ENCODE measurements at places on chromosomes 2 and 18.

DNA sequence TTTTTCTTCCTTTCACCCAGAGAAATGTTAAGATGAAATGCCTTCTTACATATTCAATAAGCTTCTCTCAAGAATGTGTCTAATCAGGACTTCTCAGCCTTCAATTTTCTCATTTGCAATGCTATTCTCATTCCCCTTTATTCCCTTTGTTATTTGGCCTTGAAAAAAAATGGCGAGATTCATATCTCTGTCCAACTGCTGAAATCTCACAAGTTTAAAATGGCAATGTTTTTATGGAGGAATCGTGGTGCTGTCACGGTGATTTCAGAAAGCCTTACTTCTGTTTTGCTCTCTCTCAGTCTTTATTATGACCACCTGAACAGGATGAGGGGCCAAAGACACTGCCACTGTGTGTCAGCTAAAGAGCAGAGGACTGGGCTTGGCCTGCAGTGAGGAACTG, 928.5 kb downstream of the DCC start:
- DNase-seq, result no peak

- peak; percentile 68 for DNase-seq
Observed at GRCh38 chr2:26346454-26347053, at the start of gene ADGRF3. ADGRF3 (minus strand) TSS chr2:26346789; CDS start chr2:26346234, 555 bp downstream.

DNA sequence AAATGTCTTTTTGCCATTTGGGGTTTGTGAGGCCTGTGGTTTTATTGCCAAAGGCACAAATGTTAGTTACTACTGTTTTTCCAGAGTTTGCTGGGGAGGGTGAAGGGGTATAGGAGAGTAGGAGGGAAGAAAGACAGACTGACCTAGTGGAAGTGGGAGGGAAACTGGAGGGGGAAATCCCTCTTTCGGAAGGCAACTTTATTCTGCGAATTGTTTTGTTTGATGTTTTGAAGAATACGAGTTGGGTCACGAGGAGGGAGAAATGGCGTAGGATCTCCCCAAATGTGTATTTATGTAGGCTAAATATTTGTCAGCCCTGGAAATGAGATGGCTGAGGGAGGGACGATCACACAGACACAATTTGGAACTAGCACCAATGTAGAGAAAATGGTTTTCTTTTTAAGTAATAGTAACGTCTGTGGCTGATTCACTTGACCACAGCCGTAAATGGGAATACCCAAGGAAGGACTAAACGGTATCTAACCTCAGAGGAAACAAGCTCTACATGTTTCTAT, 172.3 kb downstream of the ICOS start:
- no peak for DNase-seq

GRCh38 chr2:49845021-49845420, 690.7 kb upstream of the FSHR start:
- no peak for DNase-seq

DNA sequence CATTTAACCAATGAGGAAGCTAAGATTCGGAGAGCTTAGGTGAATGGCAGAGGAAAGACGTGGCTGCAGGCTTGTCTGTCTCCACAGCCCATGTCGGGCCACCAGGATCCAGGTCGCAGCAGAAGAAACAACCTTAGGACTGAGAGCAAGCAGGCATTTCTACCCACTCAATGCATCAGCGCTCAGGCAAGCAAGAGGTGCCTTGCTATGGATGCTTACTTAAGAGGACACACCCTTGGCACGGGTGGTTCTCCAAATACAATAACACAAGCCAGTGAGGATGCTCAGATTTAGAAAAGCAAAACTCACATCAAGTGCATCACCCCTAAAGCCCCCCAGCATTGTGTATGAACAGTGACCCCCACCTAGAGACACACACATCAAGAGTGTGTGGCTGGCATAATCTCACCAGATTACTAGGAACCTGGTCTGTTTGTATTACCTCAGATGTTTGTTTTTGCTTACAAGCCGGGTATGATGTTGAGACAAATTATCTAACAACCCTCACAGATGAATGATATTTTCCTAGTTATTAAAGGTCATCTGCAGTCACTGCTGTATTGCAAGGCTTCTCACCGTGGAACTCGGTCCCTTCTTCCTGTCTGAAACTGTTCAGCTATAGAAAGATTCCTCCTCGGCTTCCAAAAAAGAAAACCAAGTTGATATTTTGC, 34.2 kb upstream of the NPAS2 start:
- no peak for DNase-seq

- DNase-seq, result no peak
Observed at GRCh38 chr2:218754201-218754600, 27.7 kb upstream of the CYP27A1 start.

- DNase-seq, result no peak
Observed at GRCh38 chr2:135023886-135024485, 23.3 kb downstream of the MAP3K19 start.

DNA sequence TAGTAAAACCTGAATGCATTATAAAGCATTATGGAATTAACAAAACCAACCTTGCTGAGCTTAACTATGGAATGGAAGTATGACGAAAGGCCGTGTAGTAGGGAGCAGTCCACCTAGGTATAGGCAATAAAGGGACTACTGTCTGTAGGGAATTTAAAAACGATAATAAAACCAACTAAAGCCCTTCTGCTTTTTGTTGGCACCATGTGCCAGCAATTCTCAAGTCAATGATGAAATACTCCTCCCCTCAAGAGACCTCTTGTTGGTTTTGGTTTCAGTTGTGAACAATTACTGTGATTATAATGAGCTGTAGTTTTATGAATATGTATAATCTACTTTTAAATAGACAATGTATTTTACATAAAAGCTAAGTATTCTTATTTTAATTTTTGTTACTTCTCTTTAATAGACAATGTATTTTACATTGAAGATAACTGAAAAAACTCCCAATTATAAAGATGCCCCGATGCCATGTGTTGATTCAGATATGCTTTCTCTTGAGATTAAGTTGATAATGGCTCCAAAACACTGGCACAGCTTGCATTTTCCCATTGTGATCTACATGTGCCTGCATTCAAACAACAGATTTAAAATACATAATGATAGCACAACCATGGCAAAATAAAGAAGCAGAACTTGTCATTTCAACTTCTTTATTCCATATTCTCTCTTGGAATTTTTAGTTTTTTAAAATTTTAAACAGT, 55.5 kb upstream of the ZDBF2 start:
- no peak for DNase-seq

DNA sequence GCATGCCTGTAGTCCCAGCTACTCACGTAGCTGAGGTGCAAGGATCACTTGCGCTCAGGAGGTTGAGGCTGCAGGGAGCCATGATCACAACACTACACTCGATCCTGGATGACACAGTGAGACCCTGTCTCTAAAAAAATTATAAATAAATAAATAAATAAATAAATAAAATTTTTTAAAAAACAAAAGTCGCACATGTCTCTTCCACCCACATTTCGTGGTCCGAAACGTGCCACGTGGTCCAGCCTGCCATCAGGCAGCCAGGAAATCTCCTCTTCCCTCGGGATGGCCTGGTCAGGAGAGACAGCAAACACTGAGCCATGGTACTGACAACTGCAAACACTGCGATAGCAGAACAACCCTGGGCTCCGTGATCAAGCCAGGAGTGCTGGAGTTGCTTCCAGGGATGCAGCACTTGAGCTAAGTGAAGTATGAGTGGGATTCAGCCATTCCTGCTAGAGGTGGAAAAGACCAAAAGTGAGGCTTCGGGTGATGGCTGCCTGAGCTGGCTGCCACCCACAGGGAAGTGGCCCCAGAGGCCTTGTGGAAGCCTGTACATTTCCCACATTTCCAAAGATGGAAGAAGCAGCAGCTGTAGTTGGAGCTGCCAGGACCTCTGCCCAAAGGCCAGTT, 193.1 kb downstream of the SMAD2 start:
- no peak for DNase-seq

- DNase-seq, result no peak
Observed at GRCh38 chr2:134674687-134675086, 44.1 kb downstream of the TMEM163 start.

Measured in pons (tissue), 1 donor.